Hematopoietic multipotent progenitor cell (in vitro differentiated cells): ENCODE measurements at places on chromosomes 3 and 15.

GRCh38 chr15:85490856-85491255, 110.5 kb downstream of the AKAP13 start:
- DNase-seq: no peak

DNA sequence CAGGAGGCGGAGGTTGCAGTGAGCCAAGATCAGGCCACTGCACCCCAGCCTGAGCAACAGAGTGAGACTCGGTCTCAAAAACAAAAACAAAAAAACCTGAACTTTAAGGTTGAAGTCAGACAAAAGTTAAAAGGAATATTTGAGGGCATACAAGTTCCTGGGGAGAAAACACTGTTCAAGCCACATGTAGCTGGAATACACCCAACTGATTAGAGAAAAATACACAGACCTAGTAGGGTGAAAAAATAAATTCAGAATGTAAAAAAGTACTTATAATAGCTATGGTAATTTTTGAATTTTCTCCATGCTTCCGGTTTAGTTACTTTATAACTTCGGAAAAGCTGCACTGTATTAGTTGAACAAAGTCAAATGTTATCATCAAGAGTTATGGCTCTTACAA, 42.6 kb upstream of the SNTN start:
- no peak for DNase-seq

DNA sequence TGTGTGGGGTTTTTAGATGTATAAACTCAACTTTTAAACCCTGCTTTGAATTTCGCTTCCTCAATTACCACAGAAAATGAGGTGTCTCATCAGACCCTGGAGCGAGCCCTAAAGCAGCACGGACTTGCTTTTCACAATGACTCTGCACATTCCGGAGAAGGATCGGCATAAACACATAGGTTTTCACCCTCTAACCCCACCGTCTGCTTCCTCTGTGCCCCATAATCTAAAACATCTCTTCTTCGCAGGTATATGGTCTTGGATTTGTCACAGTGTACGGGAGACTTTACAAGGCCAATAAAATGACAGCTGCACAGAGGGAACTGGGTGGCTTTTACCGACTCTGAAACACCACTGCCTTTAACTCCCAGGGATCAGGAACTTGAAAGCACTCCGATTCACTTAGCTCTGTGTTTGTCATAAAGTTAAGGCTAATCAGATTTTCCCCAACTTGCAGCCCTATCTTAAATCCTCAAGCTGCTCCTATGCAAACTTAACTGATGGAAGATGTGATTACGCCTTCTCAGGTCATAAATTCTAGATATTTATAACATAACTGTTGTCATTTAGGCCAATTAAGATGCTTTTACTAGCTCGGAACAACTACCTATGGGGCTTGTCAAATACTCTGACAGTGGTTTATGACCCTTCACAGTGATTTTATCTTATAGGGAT, 133.4 kb upstream of the WNT5A start:
- DNase-seq: no peak

DNA sequence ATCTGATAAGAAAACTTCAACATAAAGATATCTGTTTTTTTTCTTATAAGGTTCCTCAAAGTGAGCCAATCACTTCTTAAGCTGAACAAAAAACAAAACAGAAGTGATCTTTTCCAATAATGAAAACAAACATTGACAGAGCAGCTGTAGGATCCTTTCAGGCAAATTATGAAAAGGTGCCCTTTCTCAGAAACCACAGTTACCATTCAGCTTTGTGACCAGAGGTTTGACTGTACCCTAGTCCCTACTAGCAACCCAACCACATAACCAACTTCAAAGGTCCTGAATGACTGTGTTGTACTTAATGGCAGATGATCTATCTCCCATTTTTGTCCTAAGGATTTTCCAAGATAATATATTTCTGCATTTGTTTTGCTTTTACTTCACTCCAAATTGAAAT, 39.4 kb upstream of the CCR2 start:
- no peak for DNase-seq

GRCh38 chr3:128007033-128007424, 45.2 kb upstream of the SEC61A1 start:
- DNase-seq: no peak

GRCh38 chr3:10547841-10548783, 42.7 kb upstream of the ATP2B2 start:
- DNase-seq: no peak

DNA sequence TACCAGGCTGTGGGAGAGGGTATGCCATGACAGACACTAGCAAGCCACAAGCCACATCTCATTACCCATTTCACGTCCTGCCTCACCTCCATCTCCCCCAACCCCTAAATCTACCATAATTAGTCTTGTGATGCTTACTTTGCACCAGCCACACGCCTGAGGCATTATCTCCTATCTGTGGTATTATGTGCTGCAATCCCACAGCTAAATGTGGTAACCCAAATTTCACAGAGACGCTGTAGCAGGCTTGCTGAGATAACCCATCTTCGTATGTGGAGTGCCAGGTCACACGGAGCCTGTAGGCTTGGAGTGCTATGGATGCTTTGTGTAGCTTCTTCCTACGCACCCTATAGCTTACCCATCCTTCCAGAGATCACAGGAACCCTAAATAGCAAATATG, 256.7 kb upstream of the KCNH8 start:
- peak; percentile 57 for DNase-seq

DNA sequence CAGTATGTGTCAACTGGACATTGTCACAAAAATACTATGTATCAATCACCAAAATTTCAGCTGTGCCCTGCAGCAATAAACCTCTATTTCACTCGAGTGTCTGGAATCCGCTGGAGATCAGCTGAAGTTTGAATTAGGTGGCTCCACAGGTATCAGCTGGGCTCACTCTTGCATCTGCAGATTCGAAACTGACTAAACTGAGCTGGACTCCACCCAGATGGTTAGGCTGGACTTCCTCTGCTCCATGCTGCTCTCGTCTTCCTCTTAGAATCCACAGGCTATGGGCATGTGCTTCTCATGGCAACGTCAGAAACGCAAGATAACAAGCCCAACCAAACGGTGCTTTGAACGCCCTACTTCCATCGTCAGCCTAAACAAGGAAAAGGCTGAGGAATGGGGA, 565.3 kb upstream of the ROBO2 start:
- DNase-seq: no peak
